ENCODE measurements at places on chromosomes 2 and 18.

DNA sequence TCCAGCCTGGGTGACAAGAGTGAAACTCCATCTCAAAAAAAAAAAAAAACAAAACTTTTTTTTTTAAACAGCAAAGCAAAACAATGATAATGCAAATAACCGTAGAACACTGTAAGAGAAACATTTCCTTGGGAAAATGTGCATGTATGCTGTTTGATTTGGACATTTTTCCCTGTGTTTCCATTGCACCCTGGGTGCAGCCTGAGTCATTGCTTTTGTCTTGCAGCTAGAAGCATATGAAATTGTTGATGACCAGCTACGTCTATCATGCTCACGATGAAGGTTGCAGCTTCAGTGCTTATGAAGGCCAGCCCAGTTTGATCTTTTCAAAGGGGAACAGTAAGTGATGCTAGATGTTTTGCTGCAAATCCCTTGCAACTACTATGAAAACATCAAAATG is 41.5 kb downstream of the MOGAT1 start:
- DNase-seq: no peak
- no peaks in the 10 kb centered on the region for H3K36me3 ChIP-seq
- H3K4me3 ChIP-seq: no peak overlapping the region
- H3K27me3 ChIP-seq: no peaks in the 10 kb centered on the region
- no peaks in the 10 kb centered on the region for H3K4me1 ChIP-seq

- H3K4me1 ChIP-seq: no peaks in the 10 kb centered on the region
- H3K27me3 ChIP-seq: no peaks in the 10 kb centered on the region
- H3K36me3 ChIP-seq: no peaks in the 10 kb centered on the region
- no peak overlapping the region for H3K4me3 ChIP-seq
- DNase-seq: no peak
Observed at GRCh38 chr2:61715506-61715905, 138.4 kb downstream of the FAM161A start.

GRCh38 chr2:213148572-213149261 is 2.7 kb downstream of the IKZF2 start:
- H3K27me3 ChIP-seq: no peaks in the 10 kb centered on the region
- DNase-seq: no peak
- H3K4me3 ChIP-seq: no peak overlapping the region
- H3K4me1 ChIP-seq: peaks cover 20% of the 10 kb centered on the region
- no peaks in the 10 kb centered on the region for H3K36me3 ChIP-seq
- H3K27ac ChIP-seq: no peak overlapping the region

DNA sequence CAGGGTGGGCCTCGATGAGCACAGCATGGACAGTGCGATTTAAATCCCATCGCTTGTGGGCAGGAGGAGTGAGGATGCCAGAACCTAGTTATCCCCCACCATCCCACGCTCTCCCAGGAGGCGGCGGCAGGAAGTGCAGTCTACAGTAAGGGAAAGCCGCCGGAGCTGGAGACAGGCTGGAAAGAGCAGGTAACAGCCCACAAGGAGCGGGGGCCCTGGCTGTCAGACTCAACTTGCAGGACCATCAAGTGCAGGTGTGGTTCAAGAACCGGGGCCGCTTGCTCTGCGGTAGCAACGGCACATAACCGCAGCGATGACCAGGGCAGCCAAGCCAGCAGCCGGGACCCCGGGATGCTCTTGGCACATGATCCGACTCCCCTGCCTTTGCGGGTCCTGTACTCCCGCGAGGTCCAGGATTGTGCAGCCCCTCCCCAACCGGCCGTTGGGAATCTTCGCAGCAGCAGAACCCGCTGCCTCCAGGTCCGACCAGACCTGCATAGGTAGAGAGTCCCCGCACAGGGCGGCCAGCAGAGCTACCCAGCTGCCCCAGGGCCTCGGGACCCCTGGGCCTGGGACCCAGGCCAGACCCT is 82.1 kb downstream of the BIN1 start:
- H3K4me1 ChIP-seq: peaks cover 14% of the 10 kb centered on the region
- DNase-seq: peak; percentile 29
- no peaks in the 10 kb centered on the region for H3K36me3 ChIP-seq
- H3K27me3 ChIP-seq: peaks cover 14% of the 10 kb centered on the region
- peak overlapping the region; percentile 51 for H3K4me3 ChIP-seq

DNA sequence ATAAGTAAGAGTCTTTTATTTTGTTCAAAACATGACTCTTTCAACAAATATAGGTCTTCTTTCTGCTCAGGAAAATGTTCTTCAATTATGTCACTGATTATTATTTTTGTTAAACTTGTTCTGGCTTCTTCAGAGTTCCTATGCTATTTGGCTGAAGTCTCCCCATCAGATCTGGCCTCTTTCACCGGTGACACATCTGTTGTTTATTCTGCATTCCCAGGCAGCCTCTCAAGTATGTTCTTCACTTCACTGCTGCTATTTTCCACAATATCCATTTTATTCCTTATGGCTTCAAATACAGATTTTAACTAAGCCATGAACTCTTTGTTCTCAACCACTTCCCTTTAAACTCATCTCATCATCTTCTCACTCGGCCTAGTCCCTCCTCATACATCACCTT is 45.7 kb downstream of the HDAC4 start:
- DNase-seq: no peak
- H3K27me3 ChIP-seq: no peaks in the 10 kb centered on the region
- H3K4me3 ChIP-seq: no peak overlapping the region
- no peak overlapping the region for H3K27ac ChIP-seq
- no peaks in the 10 kb centered on the region for H3K4me1 ChIP-seq

- H3K36me3 ChIP-seq: no peaks in the 10 kb centered on the region
- DNase-seq: no peak
- no peak overlapping the region for H3K4me3 ChIP-seq
- no peaks in the 10 kb centered on the region for H3K27me3 ChIP-seq
- H3K27ac ChIP-seq: no peak overlapping the region
Observed at GRCh38 chr2:71604726-71605120, 151.4 kb downstream of the DYSF start.

DNA sequence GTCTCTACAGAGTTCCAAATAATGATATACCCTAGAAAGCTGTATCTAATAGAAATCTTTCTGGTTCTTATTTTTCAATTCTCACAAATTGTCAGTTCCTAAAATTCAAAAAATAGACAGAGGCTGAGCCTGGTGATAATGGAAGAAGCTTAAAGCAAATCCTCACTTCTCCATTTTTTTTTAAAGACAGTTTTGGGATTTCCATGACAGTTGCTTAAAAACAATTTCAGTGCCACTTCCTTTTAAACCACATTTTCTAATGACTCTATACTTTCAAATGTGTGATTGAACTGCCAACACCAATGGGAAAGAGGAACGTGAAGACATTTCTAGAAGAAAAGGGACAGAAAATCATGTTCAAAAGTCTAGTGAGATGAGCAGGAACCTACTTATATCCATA is 4.0 kb downstream of the GKN2 start:
- DNase-seq: no peak
- no peak overlapping the region for H3K27ac ChIP-seq
- H3K4me1 ChIP-seq: no peaks in the 10 kb centered on the region
- no peak overlapping the region for H3K4me3 ChIP-seq
- H3K36me3 ChIP-seq: no peaks in the 10 kb centered on the region

DNA sequence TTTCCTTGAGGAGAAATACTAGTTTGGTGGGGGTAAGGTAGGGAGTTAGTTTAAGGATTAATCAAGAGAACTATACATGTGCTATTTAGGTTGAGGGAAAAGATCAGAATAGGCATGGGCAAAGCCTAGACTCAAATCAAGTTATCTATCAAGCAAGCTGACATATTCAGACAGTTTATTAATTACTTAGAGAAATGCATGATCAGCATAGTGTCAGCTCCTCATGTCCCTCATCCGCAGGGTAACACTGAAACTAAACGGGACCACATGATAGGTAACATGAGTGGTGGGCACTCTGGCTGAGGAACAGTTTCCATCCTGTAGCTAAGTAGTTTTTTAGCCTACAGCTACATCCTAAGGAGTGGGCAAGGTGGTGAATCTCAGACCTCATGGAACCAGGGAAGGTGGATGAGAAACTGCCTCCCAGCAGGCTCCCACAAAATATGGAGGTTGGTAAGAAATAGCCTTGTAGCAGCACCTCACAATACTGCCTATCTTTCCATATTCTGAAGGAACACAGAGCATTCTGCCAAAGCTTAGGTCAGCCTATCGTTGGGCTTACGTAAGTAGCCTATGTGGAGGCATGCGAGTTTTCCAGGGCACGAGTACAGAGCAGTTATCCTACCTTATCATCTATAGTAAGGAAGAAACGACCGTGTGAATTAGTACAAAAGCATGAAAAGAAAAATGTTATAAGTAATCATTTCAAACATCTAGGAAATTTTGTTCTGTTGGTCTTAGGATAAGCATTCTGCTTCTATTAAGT is 18.4 kb downstream of the ZC3H6 start:
- peaks cover 10% of the 10 kb centered on the region for H3K4me1 ChIP-seq
- no peaks in the 10 kb centered on the region for H3K27me3 ChIP-seq
- H3K36me3 ChIP-seq: no peaks in the 10 kb centered on the region
- H3K4me3 ChIP-seq: no peak overlapping the region
- no peak for DNase-seq

- DNase-seq: no peak
- H3K4me1 ChIP-seq: no peaks in the 10 kb centered on the region
- no peaks in the 10 kb centered on the region for H3K27me3 ChIP-seq
- no peak overlapping the region for H3K27ac ChIP-seq
Observed at GRCh38 chr2:71534826-71535225, 81.5 kb downstream of the DYSF start.

DNA sequence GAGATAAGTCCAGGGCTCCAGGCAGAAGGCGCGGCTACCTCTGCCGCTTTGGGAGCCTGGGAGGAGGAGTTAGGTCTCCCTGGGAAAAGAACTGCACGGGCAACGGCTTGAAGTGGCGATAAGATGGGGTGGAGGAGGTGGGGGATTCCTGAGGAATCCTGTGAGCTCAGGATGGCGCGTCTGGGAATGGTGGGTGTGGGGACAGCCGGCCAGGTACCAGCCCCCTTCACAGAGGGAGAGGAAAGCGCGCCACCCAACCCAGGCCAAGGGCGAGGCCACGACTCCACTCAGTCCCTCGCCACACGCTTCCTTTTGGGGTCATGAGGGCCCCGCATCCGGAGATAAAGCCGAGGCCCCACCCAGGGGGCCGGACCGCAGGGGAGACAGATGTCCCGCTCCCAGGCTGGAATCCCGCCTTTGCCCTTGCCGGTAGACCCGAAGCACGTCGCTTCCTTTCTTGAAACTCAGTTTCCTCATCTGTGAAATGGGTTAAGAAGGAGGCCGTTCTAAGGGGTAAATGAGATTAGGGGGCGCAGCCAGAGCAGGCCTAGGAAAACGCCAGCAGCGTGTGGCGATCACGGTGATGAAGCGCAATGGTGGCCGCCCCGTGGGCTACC is 1.7 kb upstream of the CTDSP1 start:
- H3K4me1 ChIP-seq: peaks cover 24% of the 10 kb centered on the region
- no peak overlapping the region for H3K4me3 ChIP-seq

DNA sequence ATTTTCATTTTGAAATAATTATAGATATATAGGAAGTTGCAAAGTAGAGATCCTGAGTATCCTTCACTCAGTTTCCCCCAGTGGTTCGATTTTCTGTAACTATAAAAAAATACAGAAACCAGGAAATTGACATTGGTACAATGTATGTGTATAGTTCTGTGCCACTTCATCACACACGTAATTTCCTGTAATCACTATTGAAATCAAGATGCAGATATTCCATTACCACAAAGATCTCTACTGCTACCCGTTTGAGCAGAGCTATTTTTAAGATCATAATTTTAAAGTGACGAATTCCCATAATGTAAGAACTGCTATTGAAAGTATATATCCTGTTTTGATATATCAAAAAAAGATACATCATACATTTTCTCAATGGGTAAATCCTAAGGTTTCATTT is 142.3 kb downstream of the BABAM2 start:
- H3K27me3 ChIP-seq: no peaks in the 10 kb centered on the region
- no peak for DNase-seq
- no peak overlapping the region for H3K27ac ChIP-seq
- no peaks in the 10 kb centered on the region for H3K4me1 ChIP-seq
- H3K36me3 ChIP-seq: no peaks in the 10 kb centered on the region
- H3K4me3 ChIP-seq: no peak overlapping the region

GRCh38 chr2:64797881-64798575 is 144.3 kb upstream of the SERTAD2 start:
- no peaks in the 10 kb centered on the region for H3K4me1 ChIP-seq
- no peak for DNase-seq
- no peaks in the 10 kb centered on the region for H3K36me3 ChIP-seq
- no peak overlapping the region for H3K4me3 ChIP-seq
- no peaks in the 10 kb centered on the region for H3K27me3 ChIP-seq
- H3K27ac ChIP-seq: no peak overlapping the region

DNA sequence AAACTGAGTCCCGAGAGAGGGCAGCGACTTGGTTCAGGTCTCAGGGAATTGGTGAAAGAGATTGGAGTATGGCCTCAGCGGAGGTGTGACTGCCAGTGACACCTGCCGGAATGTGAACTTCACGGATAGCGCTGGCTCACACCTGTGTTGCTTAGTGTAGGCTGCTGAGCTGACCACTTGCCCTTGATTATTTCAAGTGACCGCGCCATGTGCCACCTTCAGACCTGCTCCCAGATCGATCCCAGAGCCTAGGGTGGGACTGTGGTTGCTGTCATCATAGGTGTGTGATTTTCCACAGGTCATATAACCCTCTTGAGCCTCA is 134.8 kb downstream of the GLI2 start:
- no peak overlapping the region for H3K27ac ChIP-seq
- peaks cover 5% of the 10 kb centered on the region for H3K4me1 ChIP-seq
- no peak for DNase-seq
- no peaks in the 10 kb centered on the region for H3K27me3 ChIP-seq
- H3K4me3 ChIP-seq: no peak overlapping the region
- H3K36me3 ChIP-seq: no peaks in the 10 kb centered on the region

DNA sequence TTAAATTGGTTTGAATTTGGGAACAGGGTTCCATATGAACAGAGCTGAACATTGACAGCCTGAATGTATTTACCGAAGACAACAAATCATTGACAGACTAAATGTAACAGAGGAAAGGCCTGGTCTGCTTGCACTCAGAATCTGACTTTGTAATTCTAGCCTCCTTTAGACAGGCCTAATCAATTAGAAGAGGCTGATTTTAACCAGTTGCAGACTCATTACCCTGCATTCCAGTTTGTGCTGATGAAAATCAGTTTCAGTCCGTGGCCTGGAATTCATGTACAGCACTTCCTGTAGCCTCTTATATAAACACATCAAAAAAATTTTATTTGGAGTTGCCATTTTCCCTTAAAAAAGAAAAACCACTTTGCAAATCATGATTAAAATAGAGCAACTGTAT is 93.1 kb upstream of the ZFP36L2 start:
- no peak overlapping the region for H3K27ac ChIP-seq
- DNase-seq: no peak
- H3K27me3 ChIP-seq: no peaks in the 10 kb centered on the region
- no peak overlapping the region for H3K4me3 ChIP-seq
- H3K36me3 ChIP-seq: no peaks in the 10 kb centered on the region

DNA sequence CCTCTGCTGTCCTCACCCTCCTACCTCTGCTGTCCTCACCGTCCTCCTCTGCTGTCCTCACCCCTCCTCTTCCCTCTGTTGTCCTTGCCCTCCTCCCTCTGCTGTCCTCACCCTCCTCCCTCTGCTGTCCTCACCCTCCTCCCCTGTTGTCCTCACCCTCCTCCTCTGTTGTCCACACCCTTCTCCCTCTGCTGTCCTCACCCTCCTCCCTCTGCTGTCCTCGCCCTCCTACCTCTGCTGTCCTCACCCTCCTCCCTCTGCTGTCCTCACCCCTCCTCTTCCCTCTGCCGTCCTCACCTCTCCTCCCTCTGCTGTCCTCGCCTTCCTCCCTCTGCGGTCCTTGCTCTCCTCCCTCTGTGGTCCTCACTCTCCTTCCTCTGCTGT is 11.8 kb downstream of the GAD1 start:
- H3K27ac ChIP-seq: no peak overlapping the region
- no peak for DNase-seq
- H3K27me3 ChIP-seq: no peaks in the 10 kb centered on the region
- no peak overlapping the region for H3K4me3 ChIP-seq
- H3K36me3 ChIP-seq: no peaks in the 10 kb centered on the region
